ENCODE measurements at places on chromosomes 1 and 21. TPM values are rescaled to one million over a fixed set of nuclear protein-coding genes. Genes with fewer than 3 reads are reported as not detected.

DNA sequence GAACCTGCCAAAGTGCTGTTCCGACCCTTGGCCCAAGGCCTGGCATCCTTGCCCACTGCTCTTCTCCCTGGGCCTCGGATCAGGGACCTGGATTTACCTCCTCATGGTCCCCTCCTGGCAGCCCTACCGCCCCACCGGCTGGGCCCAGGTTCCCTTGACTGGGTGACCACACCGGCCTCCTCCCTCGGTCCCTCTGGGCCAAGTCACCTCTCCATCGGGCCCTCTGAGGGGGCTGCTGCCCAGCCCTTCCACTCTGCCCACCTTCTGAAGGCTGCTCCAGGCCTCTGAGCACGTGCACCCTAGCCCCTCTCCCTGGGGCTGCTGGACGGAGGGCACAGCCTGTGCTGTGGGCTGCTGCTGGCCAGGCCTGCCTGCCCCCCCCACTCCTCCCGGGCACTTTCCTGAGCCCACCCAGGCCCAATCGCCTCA is 9.3 kb upstream of the MMEL1 start:
- H3K36me3 ChIP-seq: no peaks in the 10 kb centered on the region
- H3K27ac ChIP-seq: no peak overlapping the region
- H3K4me1 ChIP-seq: no peaks in the 10 kb centered on the region
- DNase-seq: no peak
- peaks cover 1% of the 10 kb centered on the region for H3K27me3 ChIP-seq

DNA sequence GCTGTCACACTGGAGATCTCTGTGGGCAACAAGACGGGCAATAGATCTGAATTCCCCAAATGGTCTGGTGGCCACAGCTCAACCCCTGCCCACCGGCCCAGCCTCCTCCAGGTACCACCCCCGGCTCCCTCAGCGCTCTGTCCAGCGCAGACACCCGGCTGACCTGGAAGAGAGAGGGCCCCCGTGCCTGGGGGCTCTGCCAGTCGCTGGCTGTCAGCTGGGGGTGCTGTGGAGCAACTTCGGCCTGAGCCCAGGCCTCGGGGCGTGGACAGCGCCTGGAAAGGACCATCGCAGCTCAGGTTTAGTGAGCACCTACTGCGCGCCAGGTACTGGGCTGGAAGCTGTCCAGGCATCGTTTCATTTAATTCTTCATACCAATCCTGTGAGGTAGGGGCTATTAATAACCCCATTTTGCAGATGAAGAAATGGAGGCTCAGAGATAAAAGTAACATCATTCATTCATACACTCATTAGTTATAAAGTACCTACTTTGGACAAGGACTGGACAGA is 51.0 kb downstream of the AHDC1 start:
- peaks cover 20% of the 10 kb centered on the region for H3K36me3 ChIP-seq
- H3K4me1 ChIP-seq: peaks cover 7% of the 10 kb centered on the region
- H3K27me3 ChIP-seq: no peaks in the 10 kb centered on the region
- H3K4me3 ChIP-seq: no peak overlapping the region

Gene HPCAL4
- total RNA-seq: 0.15 TPM

DNA sequence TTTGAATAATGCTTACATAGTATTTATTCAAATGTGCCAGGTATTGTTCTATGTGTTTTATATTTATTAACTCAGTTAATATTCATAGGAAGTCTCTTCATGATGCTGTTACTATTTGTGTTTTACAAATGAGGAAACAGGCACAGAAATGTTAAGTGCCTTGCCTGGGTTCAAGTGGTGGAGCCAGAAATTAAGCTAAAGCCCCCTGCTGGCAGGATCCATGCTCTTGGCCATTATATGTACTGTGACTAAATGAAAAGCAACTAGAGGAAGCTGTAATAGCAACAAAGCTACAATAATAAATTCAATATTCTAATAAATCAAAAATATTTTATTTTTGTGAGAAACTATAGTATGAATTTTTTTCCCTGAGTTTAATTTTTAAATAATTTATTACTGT is 30.0 kb downstream of the IARS2 start:
- no peaks in the 10 kb centered on the region for H3K4me1 ChIP-seq
- H3K27me3 ChIP-seq: no peaks in the 10 kb centered on the region
- no peak overlapping the region for H3K27ac ChIP-seq
- no peak for DNase-seq
- H3K36me3 ChIP-seq: peaks cover 2% of the 10 kb centered on the region

DNA sequence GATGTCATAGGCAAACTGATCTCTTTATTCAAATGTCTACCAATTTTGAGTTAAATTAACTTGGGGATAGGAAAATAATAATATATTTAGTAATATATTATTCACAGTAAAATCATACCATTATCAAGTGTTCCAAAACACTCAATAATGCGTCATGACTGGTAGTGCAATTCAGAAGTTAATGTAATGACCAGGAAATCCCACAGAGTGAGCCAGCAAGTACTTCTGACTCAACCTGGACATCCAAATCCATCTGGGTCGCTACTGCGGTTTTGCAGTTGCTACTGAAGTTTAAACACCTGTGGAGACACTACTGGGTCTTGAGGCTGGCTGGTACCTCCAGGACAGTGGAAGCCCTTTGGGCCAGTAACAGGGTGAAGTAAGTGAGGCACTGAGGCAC is 44.8 kb downstream of the DPYD start:
- DNase-seq: no peak
- H3K4me3 ChIP-seq: no peak overlapping the region
- no peaks in the 10 kb centered on the region for H3K4me1 ChIP-seq
- no peaks in the 10 kb centered on the region for H3K36me3 ChIP-seq

- no peaks in the 10 kb centered on the region for H3K27me3 ChIP-seq
- no peak for DNase-seq
- H3K4me3 ChIP-seq: no peak overlapping the region
- H3K27ac ChIP-seq: no peak overlapping the region
These were observed 34.1 kb downstream of the CDCP2 start for GRCh38 chr1:54118704-54119103.

Gene IL23R
- not detected for total RNA-seq

- DNase-seq: no peak
- H3K27ac ChIP-seq: no peak overlapping the region
- H3K27me3 ChIP-seq: no peaks in the 10 kb centered on the region
- H3K4me3 ChIP-seq: no peak overlapping the region
- peaks cover 9% of the 10 kb centered on the region for H3K4me1 ChIP-seq
These were observed 18.8 kb downstream of the UCK2 start for GRCh38 chr1:165845992-165846748.

- H3K4me1 ChIP-seq: no peaks in the 10 kb centered on the region
- H3K27me3 ChIP-seq: no peaks in the 10 kb centered on the region
- no peak for DNase-seq
- H3K27ac ChIP-seq: no peak overlapping the region
- H3K36me3 ChIP-seq: no peaks in the 10 kb centered on the region
- no peak overlapping the region for H3K4me3 ChIP-seq
These were observed 84.6 kb downstream of the LAMC2 start for GRCh38 chr1:183270541-183271141.

DNA sequence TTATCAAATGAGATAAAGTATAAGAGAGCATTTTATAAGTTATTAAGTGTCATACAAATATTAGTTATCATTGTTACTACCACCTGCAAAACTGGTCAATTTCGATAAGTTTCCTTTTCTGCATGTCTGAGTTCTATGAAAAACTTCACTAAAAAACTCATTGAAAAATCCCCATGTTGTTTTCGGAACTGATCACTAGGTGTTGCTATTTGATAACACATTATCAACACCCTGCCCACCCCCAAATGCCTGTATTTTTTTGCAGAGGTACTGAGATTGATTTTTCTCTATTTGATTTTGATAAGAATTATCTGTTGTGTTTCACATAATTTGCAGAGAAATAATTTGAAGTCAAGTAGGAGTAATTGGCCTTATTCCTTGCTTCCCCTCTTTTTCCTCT is 22.1 kb upstream of the DISP1 start:
- H3K27ac ChIP-seq: no peak overlapping the region
- no peak for DNase-seq
- H3K4me3 ChIP-seq: no peak overlapping the region
- no peaks in the 10 kb centered on the region for H3K36me3 ChIP-seq

Gene CFHR1
- total RNA-seq: not detected

Gene KRTAP12-2
- not detected for total RNA-seq

GRCh38 chr1:219988387-219988786 is 57.9 kb downstream of the EPRS1 start:
- H3K27me3 ChIP-seq: no peaks in the 10 kb centered on the region
- peaks cover 16% of the 10 kb centered on the region for H3K36me3 ChIP-seq
- DNase-seq: no peak

DNA sequence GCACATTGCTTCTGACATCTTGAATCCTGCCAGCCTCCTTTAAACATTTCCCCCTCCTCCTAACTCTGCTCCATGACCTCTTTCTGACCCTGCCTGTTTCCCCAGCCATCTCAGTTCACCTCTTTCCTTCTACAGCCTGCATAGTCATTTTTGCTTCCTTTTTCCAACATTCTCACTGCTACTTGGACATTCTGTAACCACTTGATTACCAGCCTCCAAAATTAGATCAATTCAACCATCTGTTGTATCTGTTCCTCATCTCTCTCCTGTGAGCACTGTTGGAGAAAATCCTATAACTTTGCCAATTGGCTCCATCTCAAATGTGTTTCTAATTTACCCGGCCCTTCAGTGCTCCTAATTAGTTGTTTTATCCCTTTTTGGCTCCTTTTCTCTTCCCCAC is 27.5 kb upstream of the GPR88 start:
- no peaks in the 10 kb centered on the region for H3K27me3 ChIP-seq
- no peak for DNase-seq

GRCh38 chr1:17212009-17212408 is 7.1 kb downstream of the PADI1 start:
- H3K36me3 ChIP-seq: no peaks in the 10 kb centered on the region
- no peaks in the 10 kb centered on the region for H3K4me1 ChIP-seq
- no peak overlapping the region for H3K27ac ChIP-seq
- H3K27me3 ChIP-seq: no peaks in the 10 kb centered on the region
- H3K4me3 ChIP-seq: no peak overlapping the region

- no peaks in the 10 kb centered on the region for H3K27me3 ChIP-seq
- H3K4me3 ChIP-seq: no peak overlapping the region
- H3K27ac ChIP-seq: no peak overlapping the region
- no peak for DNase-seq
These were observed 111.6 kb upstream of the FGGY start for GRCh38 chr1:59185163-59185860.

- DNase-seq: no peak
- no peaks in the 10 kb centered on the region for H3K27me3 ChIP-seq
- H3K4me1 ChIP-seq: no peaks in the 10 kb centered on the region
- H3K36me3 ChIP-seq: peaks cover 32% of the 10 kb centered on the region
These were observed 12.3 kb downstream of the ZRANB2 start for GRCh38 chr1:71068325-71069240.

GRCh38 chr1:11059155-11059967 is 457 bp downstream of the SRM start:
- no peak overlapping the region for H3K27ac ChIP-seq
- no peaks in the 10 kb centered on the region for H3K27me3 ChIP-seq

DNA sequence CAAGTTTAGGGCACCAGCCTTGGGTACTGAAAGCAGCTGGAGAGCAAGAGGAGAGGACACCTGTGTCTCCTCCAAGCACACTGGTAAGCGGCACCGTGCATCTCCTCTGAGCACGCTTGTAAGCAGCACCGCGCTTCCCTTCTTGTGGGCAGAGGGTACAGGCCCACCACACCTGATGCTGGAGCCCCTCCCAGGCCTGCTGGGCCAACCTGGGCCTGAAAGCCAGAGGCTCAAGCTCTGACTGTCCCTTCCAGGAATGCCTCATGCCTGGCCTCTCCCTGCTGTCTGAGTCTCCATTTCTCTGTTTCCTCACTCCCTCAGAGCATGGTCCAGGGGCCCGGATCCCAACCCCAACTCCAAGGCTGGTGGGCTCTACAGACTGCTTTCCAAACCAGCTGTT is 25.9 kb downstream of the DMBX1 start:
- DNase-seq: no peak
- H3K4me3 ChIP-seq: no peak overlapping the region
- H3K36me3 ChIP-seq: no peaks in the 10 kb centered on the region
- H3K4me1 ChIP-seq: peaks cover 13% of the 10 kb centered on the region
- H3K27me3 ChIP-seq: no peaks in the 10 kb centered on the region

DNA sequence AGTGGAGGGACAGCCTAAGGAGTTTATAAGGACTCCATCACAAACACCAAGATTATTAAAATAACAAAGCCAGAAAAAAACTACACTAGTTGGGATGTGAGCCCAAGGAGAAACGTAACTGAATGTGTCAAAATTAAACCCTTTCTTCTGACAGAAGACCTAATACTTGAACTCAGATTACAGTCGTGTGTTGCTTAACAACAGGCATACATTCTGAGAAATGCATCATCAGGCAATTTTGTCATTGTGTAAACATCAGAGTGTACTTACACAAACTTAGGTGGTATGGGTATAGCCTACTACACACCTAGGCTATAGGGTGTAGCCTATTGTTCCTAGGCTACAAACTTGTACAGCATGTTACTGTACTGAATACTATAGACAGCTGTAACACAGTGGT is 23.4 kb downstream of the DSTYK start:
- H3K4me3 ChIP-seq: peak overlapping the region; percentile 24
- H3K4me1 ChIP-seq: peaks cover 16% of the 10 kb centered on the region
- H3K36me3 ChIP-seq: peaks cover 2% of the 10 kb centered on the region
- no peak overlapping the region for H3K27ac ChIP-seq
- no peak for DNase-seq
- no peaks in the 10 kb centered on the region for H3K27me3 ChIP-seq

Gene SPRR2B
- not detected for total RNA-seq

Gene GADD45A
- 22.8 TPM for total RNA-seq

GRCh38 chr1:61956784-61957183 is 214.5 kb downstream of the PATJ start:
- no peak overlapping the region for H3K4me3 ChIP-seq
- H3K27ac ChIP-seq: no peak overlapping the region
- DNase-seq: no peak
- no peaks in the 10 kb centered on the region for H3K27me3 ChIP-seq

- H3K4me3 ChIP-seq: no peak overlapping the region
- DNase-seq: peak; percentile 10
- no peaks in the 10 kb centered on the region for H3K36me3 ChIP-seq
- no peak overlapping the region for H3K27ac ChIP-seq
- no peaks in the 10 kb centered on the region for H3K27me3 ChIP-seq
- H3K4me1 ChIP-seq: peaks cover 2% of the 10 kb centered on the region
These were observed 46.9 kb upstream of the POFUT2 start for GRCh38 chr21:45334591-45335081.

Gene ELF3
- total RNA-seq: 9.1 TPM

Gene TNFSF4
- total RNA-seq: 0.29 TPM

Gene CEP170
- 97.7 TPM for total RNA-seq

DNA sequence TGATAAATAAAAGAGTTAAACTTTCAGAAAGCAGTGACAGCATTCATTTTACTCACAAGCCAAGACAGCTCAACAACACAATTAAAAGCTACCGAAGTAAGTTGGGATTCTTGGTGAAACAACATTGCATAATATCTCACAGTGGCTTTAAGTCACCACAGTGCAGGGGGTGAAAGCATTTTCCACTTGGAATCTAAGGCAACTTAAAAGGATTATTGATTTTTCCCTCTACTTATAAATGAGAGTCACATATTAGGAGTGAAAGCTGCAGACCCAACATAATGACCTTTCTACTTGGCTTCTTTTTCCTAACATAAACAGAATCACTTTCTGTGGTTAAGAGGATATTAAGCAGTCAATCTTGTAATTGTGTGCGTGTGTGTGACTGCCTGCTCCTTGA is 536.6 kb upstream of the CXADR start:
- no peaks in the 10 kb centered on the region for H3K36me3 ChIP-seq
- DNase-seq: no peak
- no peak overlapping the region for H3K4me3 ChIP-seq
- no peak overlapping the region for H3K27ac ChIP-seq
- no peaks in the 10 kb centered on the region for H3K27me3 ChIP-seq

Gene TNFRSF9
- total RNA-seq: not detected

Gene CAMK1G
- total RNA-seq: 0.20 TPM
